Activated gamma-delta T cell (primary cell): ENCODE measurements at places on chromosomes 16 and 17.

- no peak for DNase-seq
Observed at GRCh38 chr16:23082161-23082788, 67.0 kb downstream of the USP31 start.

- no peak for DNase-seq
Observed at GRCh38 chr17:70206361-70207010, 37.2 kb downstream of the KCNJ2 start.

DNA sequence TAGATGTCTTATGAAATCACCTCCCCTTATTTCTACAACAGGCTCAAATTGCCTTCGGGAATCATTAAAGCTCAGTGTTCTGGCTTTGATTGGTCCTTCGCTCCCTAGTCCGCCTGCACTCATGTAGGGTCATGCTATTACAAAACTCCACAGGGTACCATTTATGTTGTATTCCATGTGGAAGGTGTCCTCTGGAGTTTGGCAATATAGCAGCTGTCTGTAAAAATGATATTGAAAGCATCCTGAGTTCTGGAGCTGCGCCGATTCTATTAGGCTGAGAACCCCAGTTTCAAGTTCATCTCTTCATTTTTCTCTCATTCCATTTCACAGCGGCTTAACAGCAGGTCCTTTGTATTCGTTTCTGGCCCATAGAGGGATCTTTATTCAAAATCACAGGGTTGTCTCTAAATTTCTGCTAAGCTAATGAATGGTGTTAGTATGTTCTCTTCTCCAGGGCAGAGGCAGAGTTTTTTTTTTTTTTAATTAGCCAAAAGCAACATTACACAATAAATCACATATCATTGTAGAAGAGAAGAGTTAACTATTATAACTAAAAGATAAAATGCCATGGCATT is 71.9 kb upstream of the TEKT1 start:
- no peak for DNase-seq

DNA sequence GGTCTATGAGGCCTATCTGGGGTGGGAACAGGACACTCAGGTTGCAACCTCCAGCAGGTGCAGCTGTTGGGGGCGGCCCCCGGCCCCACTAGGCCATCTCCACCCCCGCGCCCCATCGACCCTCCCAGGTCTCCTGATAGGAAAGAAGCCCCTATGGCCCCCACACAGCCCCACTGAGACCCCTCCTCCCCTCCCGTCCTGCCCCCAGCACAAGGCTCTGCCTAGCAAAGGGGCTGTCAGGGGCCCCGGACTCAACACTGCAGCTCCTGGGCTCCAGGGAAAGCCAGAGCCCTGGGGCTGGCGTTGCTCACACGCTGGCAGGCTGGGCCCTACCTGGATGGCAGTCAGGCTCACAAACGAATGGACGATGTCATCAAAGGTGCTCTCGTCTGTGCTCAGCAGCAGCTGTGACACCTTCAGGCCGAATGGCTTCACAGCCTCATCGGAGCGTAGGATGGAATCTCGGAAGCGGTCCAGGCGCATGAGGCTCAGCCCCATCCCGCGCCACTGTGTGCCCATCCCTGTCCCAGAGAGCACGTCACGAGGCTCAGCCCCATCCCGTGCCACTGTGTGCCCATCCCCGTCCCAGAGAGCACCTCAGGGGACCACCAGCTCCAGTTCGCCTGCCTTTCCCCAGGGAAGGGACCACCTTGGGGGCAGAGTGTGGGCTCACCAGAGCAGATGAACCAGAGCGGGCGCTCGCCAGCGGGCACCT is 7.3 kb downstream of the FASN start:
- no peak for DNase-seq

- DNase-seq = no peak
Observed at GRCh38 chr16:87608400-87608985, 6.2 kb downstream of the JPH3 start.

DNA sequence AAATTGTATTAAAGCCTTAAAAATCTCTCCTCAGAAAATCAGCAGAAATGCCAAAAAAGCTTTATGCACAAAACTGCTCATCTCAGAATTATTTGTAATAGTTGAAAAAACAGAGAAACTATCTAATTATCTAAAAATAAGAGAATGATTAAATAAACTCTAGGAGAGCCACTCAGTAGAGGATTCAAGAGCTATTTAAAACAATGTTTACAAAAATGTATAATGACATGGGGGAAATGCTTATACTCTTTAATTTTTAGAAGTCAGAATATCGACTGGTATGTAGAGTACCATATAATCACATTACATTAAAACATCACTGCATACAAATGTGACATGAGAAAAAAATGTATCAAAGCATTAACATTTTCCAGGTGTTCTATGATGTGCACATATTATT is 11.9 kb downstream of the CLEC19A start:
- DNase-seq = no peak

DNA sequence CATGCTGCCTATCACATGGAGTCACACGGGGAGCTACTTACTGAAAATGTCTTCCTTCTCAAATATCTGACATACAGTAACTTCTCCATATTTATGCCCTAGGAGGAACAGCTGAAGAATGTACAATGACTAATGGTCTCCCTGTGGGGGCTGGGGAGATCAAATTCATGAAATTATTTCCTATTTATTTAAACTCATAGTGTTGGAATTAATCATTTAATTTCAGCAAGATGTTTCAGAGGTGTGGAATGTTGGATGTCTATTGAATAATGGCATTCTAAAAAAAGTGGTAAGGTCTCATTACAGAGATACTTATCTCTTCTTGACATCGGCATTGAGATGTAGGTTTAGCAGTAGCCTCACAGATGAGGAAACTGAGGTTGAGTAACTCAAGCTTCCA is 214.3 kb upstream of the CDH11 start:
- DNase-seq = no peak

DNA sequence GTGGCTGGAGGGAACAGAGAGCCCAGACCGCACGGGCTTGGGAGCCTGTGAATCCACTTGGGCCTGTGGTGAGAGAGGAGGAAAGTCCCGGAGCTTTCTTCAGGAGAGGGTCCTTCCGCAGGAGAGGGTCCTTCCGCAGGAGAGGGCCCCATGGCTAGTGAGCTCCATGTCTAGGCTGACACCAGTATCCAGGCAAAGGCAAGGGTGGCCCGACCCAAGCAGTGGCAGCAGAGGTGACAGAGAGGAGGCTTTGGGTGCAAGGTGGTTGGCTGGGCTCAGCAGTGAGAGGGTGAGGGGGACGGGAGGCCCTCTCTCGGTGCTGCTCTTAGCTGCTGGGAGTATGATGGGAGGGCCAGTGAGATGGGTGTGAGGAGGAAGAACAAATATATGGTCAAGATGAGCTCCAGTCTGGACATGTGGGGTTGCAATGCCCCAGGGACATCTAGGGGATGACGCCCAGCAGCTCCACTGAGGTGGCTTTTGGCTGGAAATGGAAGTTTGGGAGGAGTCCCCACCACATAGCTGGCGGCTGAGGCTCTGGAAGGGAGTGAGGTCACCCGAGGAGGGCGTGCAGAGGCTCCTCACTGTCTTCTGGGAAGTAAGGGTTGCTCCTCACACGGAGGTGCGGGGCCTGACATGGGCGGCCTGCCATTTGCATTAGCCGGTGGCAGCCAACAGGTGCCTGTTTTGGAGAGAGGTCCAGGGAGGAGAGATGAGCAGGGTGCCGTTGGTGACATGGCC is 2.3 kb upstream of the HSD3B7 start:
- no peak for DNase-seq
